ENCODE measurements at places on chromosomes 4 and X.

GRCh38 chrX:146355440-146355839 is 454.1 kb upstream of the CXorf51B start:
- DNase-seq = no peak

DNA sequence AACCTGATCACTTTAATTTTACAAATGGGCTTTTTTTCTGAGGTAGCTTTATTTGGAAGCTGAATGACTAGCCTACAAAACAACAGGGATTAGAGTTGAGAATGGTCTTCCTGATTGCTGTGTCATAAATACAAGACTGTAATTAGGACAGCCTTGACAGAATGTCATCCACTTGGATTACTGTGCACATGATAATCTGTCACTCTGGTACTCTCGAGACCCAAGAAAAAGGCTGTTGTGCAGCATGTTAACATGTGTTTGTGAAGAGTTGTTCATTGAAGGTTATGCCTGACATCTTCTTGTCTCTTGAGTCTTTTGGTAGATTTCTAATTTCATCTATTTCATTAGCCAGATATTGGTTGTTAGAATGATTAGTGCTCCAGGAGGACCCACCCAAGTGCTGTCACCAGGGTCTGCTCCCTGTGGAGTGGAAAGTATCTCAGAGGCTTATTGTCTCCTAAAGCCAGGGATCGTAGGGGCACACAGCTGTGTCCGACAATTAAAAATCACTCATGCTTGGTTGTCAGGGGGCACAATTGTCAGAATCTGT is 212.2 kb upstream of the GPRIN3 start:
- DNase-seq = no peak

GRCh38 chr4:181702864-181703495 is 540.2 kb upstream of the TENM3 start:
- DNase-seq = no peak

GRCh38 chr4:26287756-26288155 is 33.1 kb upstream of the RBPJ start:
- DNase-seq = no peak

- no peak for DNase-seq
Observed at GRCh38 chrX:13357925-13358324, 38.1 kb upstream of the ATXN3L start.

- no peak for DNase-seq
Observed at GRCh38 chr4:4412641-4413372, 25.9 kb downstream of the NSG1 start.

DNA sequence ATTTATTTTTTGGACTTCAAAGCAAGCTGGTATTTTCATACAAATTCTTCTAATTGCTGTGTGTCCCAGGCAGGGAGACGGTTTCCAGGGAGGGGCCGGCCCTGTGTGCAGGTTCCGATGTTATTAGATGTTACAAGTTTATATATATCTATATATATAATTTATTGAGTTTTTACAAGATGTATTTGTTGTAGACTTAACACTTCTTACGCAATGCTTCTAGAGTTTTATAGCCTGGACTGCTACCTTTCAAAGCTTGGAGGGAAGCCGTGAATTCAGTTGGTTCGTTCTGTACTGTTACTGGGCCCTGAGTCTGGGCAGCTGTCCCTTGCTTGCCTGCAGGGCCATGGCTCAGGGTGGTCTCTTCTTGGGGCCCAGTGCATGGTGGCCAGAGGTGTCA is 15.3 kb downstream of the FGFR3 start:
- DNase-seq = no peak
